ENCODE measurements at places on chromosomes 4 and X.

DNA sequence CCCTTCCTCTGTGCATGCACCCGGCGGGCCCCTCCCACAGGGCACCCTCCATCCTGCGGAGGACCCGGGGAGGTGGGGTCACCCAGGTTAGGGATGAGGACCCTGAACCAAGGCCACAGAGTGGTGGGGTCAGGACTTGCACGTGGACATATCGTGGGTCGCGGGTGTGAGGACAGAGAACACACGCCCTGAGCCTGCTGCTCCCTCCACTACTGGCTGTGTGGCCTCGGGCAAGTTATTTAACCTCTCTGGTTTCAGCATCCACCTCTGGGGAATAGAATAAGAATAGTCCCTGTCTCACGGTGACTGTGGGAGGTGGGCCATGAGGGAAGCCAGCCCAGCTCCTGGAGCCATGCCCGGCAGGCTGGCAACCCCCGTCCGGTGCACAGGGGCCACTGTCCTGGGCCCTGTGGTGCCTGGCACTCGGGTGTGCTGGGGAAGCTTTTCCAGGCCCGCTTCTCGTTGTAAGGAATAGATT lies 5.1 kb downstream of the PSAPL1 start:
- DNase-seq: no peak

DNA sequence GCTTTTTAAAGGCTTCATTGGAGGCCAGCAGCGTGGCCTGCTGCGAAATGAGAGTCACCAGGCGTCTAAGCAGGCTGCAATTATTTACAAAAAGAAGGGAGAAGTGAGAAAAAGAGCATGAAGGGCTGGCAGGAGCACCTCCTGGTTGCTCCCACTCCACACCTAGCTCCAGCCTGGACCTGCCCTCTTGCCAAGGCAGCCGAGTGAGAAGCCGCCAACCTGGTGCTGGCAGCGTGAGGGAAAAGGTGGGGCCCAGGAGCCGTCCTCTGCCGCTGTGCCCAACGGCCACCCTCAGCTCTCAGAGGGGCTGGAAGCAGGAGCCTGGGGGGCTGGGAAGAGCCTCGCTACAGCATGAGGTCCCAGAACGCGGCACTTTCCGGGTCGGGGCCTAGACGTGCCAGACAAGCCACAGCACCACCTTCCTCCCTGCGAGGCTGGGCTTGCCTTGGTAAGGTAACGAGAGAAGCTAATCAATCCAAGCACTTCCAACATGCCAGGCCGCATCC lies 16.3 kb downstream of the SLC6A8 start:
- no peak for DNase-seq

DNA sequence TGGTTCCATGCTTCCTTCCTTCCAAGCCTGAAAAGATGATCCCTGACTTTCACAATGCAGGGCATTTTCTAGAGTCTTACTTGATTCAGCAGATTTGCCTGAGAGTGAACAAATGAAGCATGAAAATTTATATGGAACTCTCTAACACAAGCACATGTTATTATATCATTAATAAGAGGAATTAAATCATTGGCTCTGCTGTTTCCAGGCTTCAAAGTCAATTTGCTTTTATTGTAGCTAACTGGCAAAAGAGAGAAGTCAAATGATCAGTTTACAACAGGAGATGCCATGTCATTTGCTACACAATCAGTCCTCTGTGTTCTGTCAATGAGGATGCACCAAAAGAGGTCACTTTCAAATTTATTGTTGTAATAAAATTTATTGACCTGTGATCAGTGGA lies 101.5 kb upstream of the UGT8 start:
- DNase-seq: no peak

- DNase-seq: no peak
Observed at GRCh38 chrX:97638621-97639020, 754.9 kb downstream of the RPA4 start.

GRCh38 chrX:110713666-110714065 lies 82.0 kb downstream of the CHRDL1 start:
- DNase-seq: no peak

- DNase-seq: no peak
Observed at GRCh38 chr4:112426416-112426815, 89.6 kb downstream of the NEUROG2 start.

DNA sequence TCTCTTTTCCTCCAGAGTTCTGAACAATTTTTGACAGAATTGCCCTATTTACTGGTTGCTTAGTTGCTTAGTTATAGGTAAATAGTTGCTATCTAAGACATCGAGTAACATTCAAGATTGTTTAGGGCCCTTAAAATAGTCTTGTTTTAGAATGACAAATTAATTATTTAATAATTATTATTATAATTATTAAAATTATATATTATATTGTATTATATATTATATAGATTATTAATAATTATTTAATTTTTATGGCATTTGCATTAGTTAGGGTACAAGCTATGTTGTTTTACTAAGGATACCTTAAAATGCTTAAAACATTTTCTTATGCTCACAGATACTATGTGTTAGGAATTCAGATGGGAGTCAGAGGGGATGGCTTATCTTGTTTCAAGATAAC lies 59.2 kb downstream of the NPY1R start:
- no peak for DNase-seq

DNA sequence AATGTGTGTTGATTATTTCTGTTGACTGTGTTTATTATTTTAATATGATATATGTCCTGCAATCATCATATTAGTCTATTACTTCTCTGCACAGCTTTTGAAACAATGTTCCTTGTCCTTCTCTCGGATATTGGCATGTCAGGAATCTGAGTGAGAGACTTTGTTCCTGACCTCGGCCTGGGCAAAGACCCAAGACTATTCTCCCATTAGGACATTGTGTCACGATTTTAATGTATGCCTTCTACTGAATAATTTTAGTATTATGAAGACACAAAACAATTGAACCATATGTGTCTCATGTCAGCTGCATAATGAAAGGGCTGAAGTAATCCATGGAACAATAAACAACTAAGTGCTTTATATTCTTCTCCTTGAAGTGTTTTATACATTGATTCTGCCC lies 580.8 kb upstream of the TENM3 start:
- DNase-seq: peak; percentile 65

DNA sequence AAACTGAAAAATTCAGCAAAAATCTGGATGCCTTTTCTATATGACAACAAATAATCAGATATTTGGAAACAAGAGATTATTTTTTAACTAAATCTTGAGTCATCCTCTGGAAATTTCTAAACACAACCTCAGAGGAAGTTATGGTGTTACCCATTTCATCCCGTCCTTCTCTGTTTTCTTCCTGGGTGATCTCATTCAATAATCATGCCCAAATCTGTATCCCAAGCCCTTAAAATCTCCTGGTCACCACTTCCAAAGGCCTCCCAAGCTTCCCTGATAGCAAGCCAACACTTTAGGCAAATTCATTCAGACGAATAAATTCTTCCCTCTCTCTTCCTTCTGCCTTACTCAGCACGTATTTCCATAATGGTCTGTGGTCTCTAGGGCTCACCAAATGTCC lies 9.7 kb upstream of the SORCS2 start:
- no peak for DNase-seq

DNA sequence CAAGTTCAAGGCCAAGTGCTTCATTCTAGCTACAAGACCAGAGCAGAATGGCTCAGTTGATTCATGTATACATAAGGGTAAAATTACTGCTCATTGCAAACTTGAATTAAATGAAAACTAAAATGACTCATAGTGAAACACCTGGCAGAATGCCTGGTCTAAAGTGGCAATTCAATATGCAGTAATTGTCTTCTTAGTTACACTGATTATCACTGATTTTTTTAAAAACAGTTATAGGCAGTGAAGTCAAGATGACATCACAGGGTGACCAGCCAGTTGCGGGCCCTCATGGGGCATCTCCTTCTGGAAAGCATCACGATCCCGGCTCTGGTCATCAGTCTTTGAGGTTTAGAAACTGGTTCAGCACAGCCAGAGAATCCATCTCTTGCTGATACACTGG lies 154.2 kb downstream of the RAB28 start:
- DNase-seq: peak; percentile 44

DNA sequence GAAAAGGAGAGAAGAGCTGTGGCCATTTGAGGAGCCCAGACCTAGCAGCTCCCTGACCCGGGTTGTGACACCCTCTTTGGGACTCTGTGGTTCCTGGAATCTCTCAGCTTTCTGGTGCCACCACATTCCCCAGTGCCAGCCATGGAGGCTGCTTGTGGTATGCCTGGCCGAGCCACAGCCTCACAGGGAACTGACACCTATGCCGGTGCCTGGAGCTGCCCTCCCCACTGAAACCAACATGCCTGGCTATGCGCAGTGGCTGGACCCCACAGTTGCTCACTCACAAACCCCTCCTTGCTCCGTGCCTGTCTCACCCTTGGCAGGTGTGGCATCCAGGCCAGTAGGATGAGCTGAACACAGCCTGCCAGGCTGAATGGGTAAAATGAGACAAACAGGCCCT lies 749.4 kb downstream of the ARAP2 start:
- no peak for DNase-seq

GRCh38 chrX:76555816-76556215 lies 128.3 kb downstream of the MAGEE1 start:
- DNase-seq: peak; percentile 40

DNA sequence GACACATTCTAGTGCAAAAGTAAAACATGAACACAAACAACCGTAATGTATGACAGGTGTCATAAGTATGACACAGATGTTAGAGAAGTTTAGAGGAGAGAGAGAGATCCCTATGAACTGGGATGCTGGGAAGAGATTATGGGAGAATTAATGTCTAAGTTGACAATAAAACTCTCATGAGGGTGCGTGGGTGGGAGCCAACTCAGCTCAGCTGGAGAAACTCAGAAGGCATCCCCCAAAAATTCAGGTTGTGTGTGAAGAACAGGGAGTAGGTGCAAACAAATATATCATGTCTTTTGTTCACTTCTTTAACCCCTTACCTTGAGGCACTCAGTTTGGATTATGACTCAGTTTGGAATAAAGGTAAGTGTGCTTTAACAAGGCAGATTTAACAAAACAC lies 484.1 kb downstream of the INPP4B start:
- no peak for DNase-seq

DNA sequence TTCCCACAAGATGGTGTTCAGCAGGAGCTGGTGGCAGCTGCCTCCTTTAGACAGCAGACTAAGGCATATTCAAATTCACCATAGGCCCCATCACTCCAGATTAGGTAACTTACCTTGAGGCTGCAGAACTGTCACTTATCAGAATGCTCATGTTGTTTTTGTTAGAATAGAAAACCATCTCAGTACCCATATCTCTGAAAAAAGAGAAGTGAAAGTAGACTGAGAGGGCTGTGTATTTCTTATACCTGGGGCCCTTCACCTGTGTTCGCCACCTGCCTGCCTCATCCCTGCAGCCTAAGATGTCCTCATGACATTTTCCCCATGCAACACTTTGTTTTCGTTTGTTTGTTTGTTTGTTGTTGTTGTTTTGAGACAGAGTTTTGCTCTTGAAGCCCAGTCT lies 32.9 kb upstream of the SPRY1 start:
- no peak for DNase-seq

- DNase-seq: peak; percentile 51
Observed at GRCh38 chrX:37424000-37424429, 74.9 kb downstream of the PRRG1 start.

DNA sequence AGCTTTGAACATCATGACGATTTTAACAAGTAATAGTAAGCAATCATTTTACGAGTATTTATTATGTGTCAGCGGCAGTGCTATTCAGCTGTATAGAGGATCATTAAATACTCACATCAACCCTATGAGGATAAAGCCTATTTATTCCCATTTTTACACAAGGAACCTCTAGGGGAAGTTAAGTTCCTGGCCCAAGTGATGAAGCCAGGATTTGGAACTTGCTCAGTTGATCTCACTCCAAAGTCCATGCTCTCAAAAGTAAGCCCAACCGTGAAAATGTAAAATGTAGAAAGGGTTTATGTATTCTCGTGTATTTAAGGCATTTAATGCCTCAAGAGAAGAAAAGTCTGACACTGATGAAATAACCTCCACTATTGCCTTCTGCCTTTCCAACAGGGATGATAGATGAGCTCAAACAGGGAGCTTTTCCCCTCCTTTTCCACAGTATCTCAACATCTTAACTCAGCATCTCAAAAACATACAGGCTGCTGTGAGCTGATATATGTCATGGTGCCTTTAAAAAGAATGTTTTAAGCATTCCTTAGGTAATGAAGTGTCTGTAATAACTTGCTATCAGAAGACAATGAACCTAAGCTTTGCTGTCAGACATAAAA lies 35.0 kb upstream of the PLA2G12A start:
- peak; percentile 2 for DNase-seq

GRCh38 chr4:19927381-19927780 lies 324.3 kb upstream of the SLIT2 start:
- peak; percentile 13 for DNase-seq

GRCh38 chrX:7318241-7318640 lies 170.3 kb upstream of the PUDP start:
- peak; percentile 18 for DNase-seq

GRCh38 chr4:42339935-42340406 lies 57.3 kb upstream of the SHISA3 start:
- peak; percentile 93 for DNase-seq

- no peak for DNase-seq
Observed at GRCh38 chr4:151768835-151769234, 8.0 kb upstream of the GATB start.

GRCh38 chr4:99490286-99490685 lies 20.5 kb upstream of the C4orf17 start:
- DNase-seq: no peak

- peak; percentile 59 for DNase-seq
Observed at GRCh38 chr4:145179281-145179860, 1.0 kb downstream of the OTUD4 start.

DNA sequence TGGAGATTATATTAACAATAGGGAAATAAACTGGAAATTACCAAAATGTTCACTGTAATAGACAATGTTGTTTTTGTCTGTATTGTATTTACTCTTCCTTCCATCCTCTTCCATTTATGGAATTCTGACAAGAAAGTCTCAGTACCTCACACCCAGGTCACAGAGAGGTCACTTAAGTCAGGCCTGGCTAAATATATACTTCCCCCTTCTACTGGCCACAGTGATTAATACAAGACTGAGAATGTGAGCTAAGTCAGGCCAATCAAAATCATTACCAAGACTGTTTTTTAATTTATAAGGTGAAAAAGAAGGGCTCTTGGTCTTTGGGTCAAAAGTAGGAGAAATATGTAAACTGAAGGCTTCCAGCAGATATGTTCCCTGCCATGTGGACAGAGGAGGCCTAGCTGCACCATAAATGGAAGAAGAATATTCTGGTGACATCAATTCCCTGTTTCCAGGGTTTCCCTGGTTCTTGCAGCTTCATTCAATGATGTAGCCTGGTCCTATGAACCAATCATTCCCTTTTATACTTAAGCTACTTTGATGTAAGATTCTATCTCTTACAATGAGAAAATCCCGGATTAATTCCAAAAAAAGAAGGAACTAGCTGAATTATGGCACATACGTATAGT lies 64.3 kb downstream of the LRBA start:
- no peak for DNase-seq

GRCh38 chrX:111519215-111519614 lies 7.8 kb downstream of the SERTM2 start:
- DNase-seq: peak; percentile 61

DNA sequence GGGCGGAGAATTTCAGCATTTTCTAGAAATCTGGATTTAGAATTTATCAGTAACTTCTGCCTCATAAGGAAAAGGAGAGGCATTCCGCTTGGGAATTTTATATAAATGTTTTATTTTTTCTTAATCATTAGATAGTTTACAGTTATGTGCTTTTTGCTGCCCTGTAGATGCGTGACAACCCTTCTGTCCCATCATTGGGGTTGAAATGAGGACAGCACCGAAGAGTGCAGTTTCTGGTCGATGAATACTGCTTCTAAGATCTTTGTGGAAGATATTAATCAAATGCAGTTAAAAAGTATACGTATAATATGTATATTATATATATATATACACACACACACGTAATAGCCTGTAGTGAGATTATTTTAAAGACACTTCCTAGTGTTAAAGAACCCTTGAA lies 1.5 kb downstream of the RBPJ start:
- DNase-seq: no peak

All from cardiac fibroblast (primary cell).